ENCODE measurements at places on chromosomes 4 and X. TPM values are rescaled to one million over a fixed set of nuclear protein-coding genes. Genes with fewer than 3 reads are reported as not detected.

- no peak for DNase-seq
Measured at GRCh38 chrX:116499780-116500179, 37.0 kb upstream of the CT83 start.

DNA sequence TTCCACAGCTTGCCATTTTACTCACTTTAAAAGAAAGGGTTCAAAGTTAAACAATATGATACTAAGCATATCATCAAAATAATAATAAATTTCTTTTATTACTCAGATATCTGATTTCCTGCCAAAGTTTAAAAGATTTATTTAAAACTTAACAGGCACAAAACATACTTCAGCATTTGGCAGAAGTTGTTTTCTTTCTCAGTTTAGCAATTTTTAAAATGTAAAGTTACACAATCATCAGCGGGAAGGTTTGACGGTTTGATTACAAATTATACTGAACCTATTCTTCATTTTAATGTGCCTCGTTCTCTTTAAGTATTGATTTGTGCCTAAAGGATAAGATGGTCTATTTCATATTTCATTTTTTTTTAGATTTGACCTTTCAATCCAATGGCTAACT is 227.2 kb downstream of the APBB2 start:
- DNase-seq: no peak

DNA sequence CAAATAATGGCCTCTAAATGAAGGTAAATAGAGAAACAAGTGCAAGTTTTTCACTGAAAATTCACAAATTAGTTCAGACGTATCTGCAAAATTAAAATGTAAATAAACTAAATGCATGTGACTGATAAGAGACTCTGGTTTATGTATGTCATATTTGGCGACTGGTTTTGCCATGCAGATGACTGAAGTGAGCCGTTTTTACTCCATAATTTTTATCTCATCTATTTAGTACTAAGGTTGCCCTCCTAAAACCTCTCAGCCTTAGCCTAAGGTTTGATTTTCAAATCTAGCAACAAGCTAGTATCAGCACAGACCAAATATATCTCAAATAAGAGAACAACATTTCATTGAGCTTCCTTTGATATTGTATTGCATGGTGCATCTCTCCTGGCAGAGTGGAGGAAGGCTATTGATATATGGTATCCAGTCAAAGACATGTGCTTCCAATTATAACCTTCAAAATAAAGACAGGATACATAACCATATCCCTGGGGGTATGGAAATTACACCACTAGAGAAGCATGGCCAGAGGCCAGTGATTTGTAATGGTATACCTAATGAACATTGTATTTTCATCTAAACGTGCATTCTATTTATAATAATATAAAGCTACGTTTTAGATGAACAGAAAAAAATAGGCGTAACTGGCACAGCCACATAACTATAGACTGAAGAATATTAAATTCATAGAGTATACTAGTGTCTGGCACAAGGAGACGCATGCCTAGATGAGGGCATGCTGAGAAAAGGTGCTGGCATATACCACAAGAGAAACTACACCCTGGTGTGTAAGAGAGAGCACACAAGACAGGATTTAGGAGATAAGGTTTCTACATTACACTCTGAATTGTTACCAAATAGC is 392.6 kb upstream of the INTU start:
- DNase-seq: no peak

The HTN1 gene
- not detected for total RNA-seq

The EDA gene
- total RNA-seq: 13.7 TPM

GRCh38 chr4:85595796-85596559 is 121.0 kb downstream of the ARHGAP24 start:
- no peak for DNase-seq

DNA sequence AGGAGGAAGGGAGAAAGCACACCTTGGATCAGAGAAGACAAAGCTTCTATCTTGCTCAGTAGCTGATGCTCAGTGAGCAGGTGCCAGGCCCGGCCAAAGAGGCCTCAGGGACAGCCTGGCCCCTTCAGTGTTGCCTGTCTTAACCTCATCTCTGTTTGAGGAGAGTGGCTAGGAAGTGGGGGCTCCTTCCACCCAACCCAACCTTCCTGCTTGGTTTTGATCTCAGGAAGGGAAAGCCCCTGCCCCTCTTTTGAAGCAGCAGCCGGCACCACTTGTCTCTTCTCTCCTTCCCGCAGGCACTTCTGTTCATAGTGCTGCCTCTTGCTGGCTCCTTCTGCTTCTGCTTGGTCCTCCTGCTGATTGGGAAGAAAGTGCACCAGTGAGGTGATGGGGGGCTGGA is 2.4 kb upstream of the AFF2 start:
- DNase-seq: no peak

The F8A3 gene
- 5.9 TPM for total RNA-seq

The RAB41 gene
- total RNA-seq: not detected
